ENCODE measurements at places on chromosomes 2 and 18. TPM values are rescaled to one million over a fixed set of nuclear protein-coding genes. Genes with fewer than 3 reads are reported as not detected.
A peak's percentile ranks its signal among the peaks of the same experiment; 100 is the strongest.

GRCh38 chr2:160379399-160379798, 114.2 kb downstream of the RBMS1 start:
- no peak overlapping the region for H3K4me3 ChIP-seq
- no peaks in the 10 kb centered on the region for H3K36me3 ChIP-seq
- no peak for DNase-seq
- no peaks in the 10 kb centered on the region for H3K27me3 ChIP-seq
- peaks cover 69% of the 10 kb centered on the region for H3K4me1 ChIP-seq

- H3K36me3 ChIP-seq: no peaks in the 10 kb centered on the region
- no peak for DNase-seq
- peaks cover 21% of the 10 kb centered on the region for H3K27me3 ChIP-seq
- H3K4me3 ChIP-seq: no peak overlapping the region
- H3K27ac ChIP-seq: no peak overlapping the region
These were observed 125.5 kb upstream of the SPRED2 start for GRCh38 chr2:65557616-65558573.

DNA sequence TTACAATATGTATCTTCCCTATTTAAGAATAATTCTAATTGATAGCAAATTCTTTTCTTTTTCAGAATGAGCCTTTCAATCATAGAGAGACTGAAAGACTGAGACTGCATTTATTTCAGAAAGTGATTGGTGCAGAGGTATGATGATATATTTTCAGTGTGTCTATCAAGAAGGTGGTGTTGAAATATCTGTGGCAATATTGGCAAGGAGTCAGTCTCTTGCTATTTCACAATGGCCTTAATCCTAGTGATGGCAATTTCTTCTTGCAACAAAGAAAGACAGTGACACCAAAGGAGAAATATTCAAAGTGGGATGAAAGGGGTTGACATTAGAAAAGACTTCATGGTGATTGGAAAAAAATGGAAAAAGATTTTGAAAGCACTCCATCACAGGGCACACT, 21.7 kb upstream of the ZBTB14 start:
- H3K4me1 ChIP-seq: peaks cover 5% of the 10 kb centered on the region
- no peak for DNase-seq
- H3K4me3 ChIP-seq: no peak overlapping the region
- H3K36me3 ChIP-seq: no peaks in the 10 kb centered on the region
- H3K27me3 ChIP-seq: no peaks in the 10 kb centered on the region

DNA sequence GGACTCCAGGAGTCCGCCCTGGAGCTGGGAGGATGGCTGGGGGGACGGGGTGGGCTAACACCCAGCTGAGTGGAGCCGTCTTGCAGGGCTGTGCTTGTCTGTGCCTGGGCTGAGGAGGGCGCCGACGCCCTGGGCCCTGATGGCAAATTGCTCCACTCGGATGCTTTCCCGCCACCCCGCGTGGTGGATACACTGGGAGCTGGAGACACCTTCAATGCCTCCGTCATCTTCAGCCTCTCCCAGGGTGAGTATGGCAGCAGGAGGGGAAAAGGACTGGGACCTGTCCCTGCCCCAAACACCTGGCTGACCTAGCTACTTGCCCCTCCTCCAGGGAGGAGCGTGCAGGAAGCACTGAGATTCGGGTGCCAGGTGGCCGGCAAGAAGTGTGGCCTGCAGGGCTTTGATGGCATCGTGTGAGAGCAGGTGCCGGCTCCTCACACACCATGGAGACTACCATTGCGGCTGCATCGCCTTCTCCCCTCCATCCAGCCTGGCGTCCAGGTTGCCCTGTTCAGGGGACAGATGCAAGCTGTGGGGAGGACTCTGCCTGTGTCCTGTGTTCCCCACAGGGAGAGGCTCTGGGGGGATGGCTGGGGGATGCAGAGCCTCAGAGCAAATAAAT, 12.9 kb downstream of the KHK start:
- no peak overlapping the region for H3K4me3 ChIP-seq
- H3K36me3 ChIP-seq: no peaks in the 10 kb centered on the region
- no peaks in the 10 kb centered on the region for H3K27me3 ChIP-seq
- no peak overlapping the region for H3K27ac ChIP-seq
- no peak for DNase-seq

- H3K36me3 ChIP-seq: no peaks in the 10 kb centered on the region
- H3K27ac ChIP-seq: peak overlapping the region; percentile 95
- DNase-seq: peak; percentile 57
These were observed 51.4 kb downstream of the KIF5C start for GRCh38 chr2:148926291-148926961.

DNA sequence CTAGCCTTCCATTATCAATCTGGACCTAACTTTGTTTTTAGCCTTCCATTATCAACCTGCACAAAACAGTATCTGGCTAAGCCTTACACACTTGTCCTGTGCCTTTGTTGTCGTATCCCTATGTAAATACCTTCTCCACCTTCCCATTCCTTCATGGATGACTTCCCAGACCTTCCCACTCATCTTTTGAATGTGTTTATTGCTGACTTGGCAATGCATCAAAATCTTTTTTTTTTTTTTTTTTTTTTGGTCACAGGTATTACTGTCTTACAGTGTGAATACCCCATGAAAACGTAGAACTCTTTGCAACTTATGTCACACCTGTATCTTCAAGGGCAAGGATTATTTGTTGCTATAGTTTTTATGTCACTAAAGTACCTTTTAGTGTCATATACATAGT, 25.7 kb downstream of the RPE start:
- peak overlapping the region; percentile 54 for H3K27ac ChIP-seq
- no peak overlapping the region for H3K4me3 ChIP-seq
- peaks cover 3% of the 10 kb centered on the region for H3K36me3 ChIP-seq
- no peaks in the 10 kb centered on the region for H3K27me3 ChIP-seq

DNA sequence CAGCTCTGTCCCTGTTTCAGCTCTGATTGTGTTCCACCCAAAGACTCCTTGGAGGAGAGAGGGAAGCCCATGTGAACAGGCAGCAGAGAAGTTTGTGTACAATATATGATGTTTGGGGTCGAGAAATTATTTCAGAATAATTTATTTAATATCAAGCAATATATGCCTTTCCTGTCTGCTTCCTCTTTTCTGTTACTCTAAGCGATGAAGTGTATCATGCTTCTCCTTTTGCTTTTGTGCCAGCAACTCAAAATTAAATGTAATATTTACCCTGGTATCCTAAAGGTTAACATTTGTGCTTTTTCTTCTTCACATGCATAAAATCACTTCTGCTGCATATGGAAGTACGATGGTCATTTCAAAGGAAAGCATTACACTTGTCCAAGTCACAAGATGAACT, 2.4 kb upstream of the NTSR2 start:
- no peak overlapping the region for H3K27ac ChIP-seq
- no peak overlapping the region for H3K4me3 ChIP-seq
- H3K4me1 ChIP-seq: peaks cover 10% of the 10 kb centered on the region
- no peak for DNase-seq

TEX51 gene
- total RNA-seq: not detected

FBXO48 gene
- 3.2 TPM for total RNA-seq

CLEC4F gene
- not detected for total RNA-seq

NAT8 gene
- not detected for total RNA-seq

DSG1 gene
- not detected for total RNA-seq
